Activated T-helper 17 cell treated with anti-CD3 and anti-CD28 coated beads, Interleukin-2, amount 50 U/mL, for 72 hours (primary cell): ENCODE measurements at places on chromosomes 1 and 21.
A peak's percentile ranks its signal among the peaks of the same experiment; 100 is the strongest.

GRCh38 chr1:201125019-201125418 is 2.0 kb downstream of the ASCL5 start:
- H3K4me3 ChIP-seq: no peak overlapping the region
- no peak overlapping the region for H3K27ac ChIP-seq
- ATAC-seq: no peak
- H3K36me3 ChIP-seq: no peaks in the 10 kb centered on the region

- no peaks in the 10 kb centered on the region for H3K27me3 ChIP-seq
- peaks cover 22% of the 10 kb centered on the region for H3K4me1 ChIP-seq
- no peak overlapping the region for H3K4me3 ChIP-seq
- ATAC-seq: no peak
- no peak overlapping the region for H3K27ac ChIP-seq
These were observed 9.6 kb downstream of the ELOA start for GRCh38 chr1:23752909-23753308.

- H3K4me1 ChIP-seq: no peaks in the 10 kb centered on the region
- H3K36me3 ChIP-seq: no peaks in the 10 kb centered on the region
- no peak for ATAC-seq
These were observed 1.3 kb downstream of the ACTRT2 start for GRCh38 chr1:3022511-3022973.

- no peak overlapping the region for H3K4me3 ChIP-seq
- no peak overlapping the region for H3K27ac ChIP-seq
- H3K36me3 ChIP-seq: no peaks in the 10 kb centered on the region
These were observed 68.0 kb downstream of the TRIM11 start for GRCh38 chr1:228338521-228339051.

GRCh38 chr1:8194481-8195227 is 123.3 kb upstream of the SLC45A1 start:
- no peaks in the 10 kb centered on the region for H3K27me3 ChIP-seq
- no peak overlapping the region for H3K27ac ChIP-seq
- ATAC-seq: no peak
- no peaks in the 10 kb centered on the region for H3K36me3 ChIP-seq

GRCh38 chr1:204417074-204417997 is 5.7 kb upstream of the PPP1R15B start:
- ATAC-seq: peak; percentile 84
- peaks cover 27% of the 10 kb centered on the region for H3K4me1 ChIP-seq
- H3K27ac ChIP-seq: peak overlapping the region; percentile 64
- H3K27me3 ChIP-seq: no peaks in the 10 kb centered on the region
- H3K4me3 ChIP-seq: peak overlapping the region; percentile 55

DNA sequence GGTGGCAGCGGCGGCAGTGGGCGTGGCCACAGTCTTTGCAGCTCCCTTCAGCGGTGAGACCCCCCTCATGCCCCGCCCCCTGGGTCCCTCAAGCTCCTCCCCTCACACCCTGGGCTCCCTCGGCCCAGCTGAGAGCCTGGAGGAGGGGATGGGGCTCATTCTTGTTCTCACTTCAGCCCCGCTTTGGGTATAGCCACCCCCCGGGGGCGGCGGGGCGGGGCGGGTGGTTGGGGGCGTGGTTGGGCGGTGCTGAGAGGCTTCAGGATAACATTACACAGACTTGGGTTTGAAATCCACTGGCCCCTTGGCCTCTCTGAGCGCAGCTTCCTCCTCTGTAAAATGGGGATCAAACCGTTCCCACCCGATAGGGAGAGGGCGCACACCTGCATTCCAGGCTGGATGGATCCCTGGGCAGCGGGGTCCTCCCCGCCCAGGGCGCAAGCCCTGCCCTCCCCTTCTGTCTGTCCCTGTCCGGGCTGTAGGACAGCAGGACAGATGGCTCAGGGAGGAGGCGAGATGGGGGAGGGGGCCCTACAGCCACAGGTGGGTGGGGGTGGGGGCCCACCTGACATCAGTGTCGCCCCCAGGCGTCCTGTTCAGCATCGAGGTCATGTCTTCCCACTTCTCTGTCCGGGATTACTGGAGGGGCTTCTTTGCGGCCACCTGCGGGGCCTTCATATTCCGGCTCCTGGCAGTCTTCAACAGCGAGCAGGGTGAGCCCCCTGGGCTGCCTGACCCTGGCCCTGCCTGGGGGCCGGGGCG is 5.1 kb downstream of the CLCNKA start:
- H3K27me3 ChIP-seq: peaks cover 14% of the 10 kb centered on the region
- H3K4me1 ChIP-seq: no peaks in the 10 kb centered on the region
- no peak overlapping the region for H3K4me3 ChIP-seq

DNA sequence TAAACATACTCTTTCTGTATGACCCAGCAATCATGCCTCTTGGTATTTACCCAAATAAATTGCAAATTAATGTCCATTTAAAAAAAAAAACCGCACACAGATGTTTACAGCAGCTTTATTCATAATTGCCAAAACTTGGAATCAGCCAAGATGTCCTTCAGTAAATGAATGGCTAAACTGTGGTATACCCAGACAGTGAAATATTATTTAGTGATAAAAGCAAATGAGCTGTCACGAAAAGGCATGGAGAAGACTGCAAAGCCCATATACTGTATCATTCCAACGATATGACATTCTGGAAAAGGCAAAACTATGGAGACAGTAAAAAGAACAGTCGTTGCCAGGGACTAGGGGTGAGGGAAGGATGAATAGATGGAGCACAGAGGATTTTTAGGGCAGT is 77.0 kb upstream of the FAM20B start:
- no peak for ATAC-seq
- H3K4me1 ChIP-seq: no peaks in the 10 kb centered on the region
- H3K27ac ChIP-seq: no peak overlapping the region
- H3K4me3 ChIP-seq: no peak overlapping the region
- H3K27me3 ChIP-seq: peaks cover 15% of the 10 kb centered on the region
